ENCODE measurements at places on chromosomes 1 and 21.

GRCh38 chr1:109395602-109396512 lies 1.9 kb downstream of the SORT1 start:
- peaks cover 14% of the 10 kb centered on the region for H3K4me1 ChIP-seq
- no peaks in the 10 kb centered on the region for H3K27me3 ChIP-seq
- H3K36me3 ChIP-seq: no peaks in the 10 kb centered on the region

DNA sequence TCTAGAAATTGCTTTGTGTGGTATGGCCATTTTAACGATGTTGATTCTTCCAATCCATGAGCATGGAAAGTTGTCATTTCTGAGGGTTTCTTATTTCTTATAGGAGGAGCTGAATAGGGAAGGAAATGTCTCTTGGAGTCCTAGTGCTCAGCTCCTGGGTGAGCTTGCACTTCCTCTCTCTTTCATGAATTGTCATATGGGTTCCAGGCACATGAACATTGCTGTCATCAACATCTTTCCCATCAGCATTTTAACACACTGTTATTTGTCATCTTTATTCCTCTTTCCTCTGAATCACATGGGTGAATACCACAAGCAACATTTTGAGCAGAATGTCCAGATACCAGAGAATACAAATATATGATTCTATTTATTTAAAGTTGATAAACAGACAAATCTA lies 23.4 kb downstream of the SLAMF6 start:
- H3K36me3 ChIP-seq: no peaks in the 10 kb centered on the region
- no peaks in the 10 kb centered on the region for H3K4me1 ChIP-seq
- H3K4me3 ChIP-seq: no peak overlapping the region
- peak; percentile 56 for DNase-seq
- no peak overlapping the region for H3K27ac ChIP-seq

- H3K27me3 ChIP-seq: no peaks in the 10 kb centered on the region
- no peak overlapping the region for H3K4me3 ChIP-seq
- no peaks in the 10 kb centered on the region for H3K36me3 ChIP-seq
Measured at GRCh38 chr1:38153778-38154470, 107.3 kb upstream of the POU3F1 start.

GRCh38 chr1:5448486-5448885 lies 543.7 kb downstream of the NPHP4 start:
- H3K4me3 ChIP-seq: no peak overlapping the region
- no peak for DNase-seq
- no peaks in the 10 kb centered on the region for H3K4me1 ChIP-seq
- H3K27ac ChIP-seq: no peak overlapping the region

DNA sequence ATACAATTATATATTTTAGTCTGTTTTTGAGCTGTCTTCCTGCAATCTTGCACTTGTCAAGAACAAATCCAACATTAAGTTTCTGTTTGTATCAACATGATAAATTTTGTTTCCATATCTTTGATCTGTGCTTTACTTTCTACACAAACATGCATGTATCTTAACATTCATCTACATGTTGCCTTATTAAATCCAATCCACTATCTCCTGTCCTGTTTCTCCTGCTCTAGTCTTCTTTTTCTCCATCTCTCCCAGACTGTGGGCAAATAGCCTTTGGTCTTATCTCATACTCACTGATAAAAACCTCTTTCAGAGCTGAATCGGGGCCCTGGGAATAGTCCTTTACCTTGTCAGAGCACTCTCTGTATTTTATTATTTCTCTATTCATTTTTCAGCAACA lies 101.3 kb downstream of the PLPPR4 start:
- peaks cover 2% of the 10 kb centered on the region for H3K4me1 ChIP-seq
- no peaks in the 10 kb centered on the region for H3K27me3 ChIP-seq
- H3K27ac ChIP-seq: no peak overlapping the region
- H3K4me3 ChIP-seq: no peak overlapping the region
- H3K36me3 ChIP-seq: no peaks in the 10 kb centered on the region
- no peak for DNase-seq

DNA sequence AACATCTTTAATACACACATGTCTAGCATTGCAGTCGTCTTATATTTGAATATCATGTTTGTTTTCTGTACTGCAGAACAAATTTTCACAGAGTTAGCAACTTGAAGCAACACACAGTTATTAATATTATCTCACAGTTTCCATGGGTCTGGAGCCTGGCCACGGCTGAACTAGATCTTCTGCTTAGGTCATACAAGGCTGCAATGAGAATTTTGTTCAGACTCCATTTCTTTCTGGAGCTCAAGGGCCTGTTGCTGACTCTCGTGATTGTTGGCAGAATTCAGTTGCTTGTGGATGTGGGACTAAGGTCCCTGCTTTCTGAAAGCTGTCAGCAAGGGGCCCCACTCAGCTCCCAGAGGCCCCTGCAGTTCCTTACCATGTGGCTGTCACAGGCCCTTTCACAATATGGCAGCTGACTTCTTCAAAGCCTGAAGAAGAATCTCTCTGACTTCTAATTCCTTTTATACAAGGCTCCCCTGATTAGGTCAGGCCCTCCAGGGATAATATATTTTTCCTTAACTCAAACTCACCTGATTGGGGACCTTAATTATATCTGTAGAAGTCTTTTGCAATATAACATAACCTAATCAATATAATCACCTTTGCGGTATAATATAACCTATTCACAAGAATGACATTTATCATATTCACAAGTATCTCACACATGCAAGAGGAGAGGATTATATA lies 296.3 kb downstream of the NFIA start:
- no peak overlapping the region for H3K4me3 ChIP-seq
- H3K4me1 ChIP-seq: no peaks in the 10 kb centered on the region
- H3K36me3 ChIP-seq: no peaks in the 10 kb centered on the region
- no peak for DNase-seq
- no peaks in the 10 kb centered on the region for H3K27me3 ChIP-seq

GRCh38 chr1:209855623-209856022 lies 27.9 kb downstream of the UTP25 start:
- no peak overlapping the region for H3K27ac ChIP-seq
- H3K27me3 ChIP-seq: no peaks in the 10 kb centered on the region
- H3K36me3 ChIP-seq: peaks cover 15% of the 10 kb centered on the region
- H3K4me1 ChIP-seq: peaks cover 2% of the 10 kb centered on the region
- H3K4me3 ChIP-seq: no peak overlapping the region

DNA sequence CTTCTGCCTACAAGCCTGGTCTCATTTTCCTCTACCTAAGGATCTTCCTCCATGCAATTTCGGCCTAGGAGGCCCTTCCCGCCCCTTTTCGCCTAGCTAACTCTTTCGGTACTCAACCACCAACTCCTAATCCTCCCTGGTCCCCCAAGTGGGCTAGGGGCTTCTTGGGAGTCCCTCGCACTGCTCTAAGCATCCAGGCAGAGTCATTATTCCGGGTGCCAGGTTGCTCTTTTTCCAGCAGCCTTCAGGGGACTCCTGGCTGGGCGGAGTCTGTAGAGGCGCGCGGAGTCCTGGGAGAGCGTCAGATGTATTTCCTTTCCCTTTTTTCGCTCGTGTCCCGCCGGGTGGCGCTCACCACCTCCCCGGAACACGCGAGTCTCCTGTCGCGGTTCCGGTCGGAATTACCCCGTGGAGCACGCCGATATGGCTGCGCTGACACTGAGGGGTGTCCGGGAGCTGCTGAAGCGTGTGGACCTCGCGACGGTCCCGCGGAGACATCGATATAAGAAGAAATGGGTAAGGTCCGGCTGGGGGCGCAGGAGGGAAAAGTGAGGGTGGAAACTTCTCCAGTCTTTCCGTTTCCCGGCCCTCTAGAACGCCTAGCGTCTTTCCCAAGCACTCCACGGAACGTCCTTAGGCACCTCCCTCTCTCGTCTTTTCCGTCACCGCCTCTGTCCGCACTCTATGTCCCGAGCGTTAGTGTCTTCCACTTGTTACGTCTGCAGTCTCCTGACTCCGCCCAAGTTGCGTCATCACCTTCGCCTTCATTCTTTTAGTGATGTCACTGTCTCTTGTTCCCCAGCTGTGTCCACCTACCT lies at the start of gene NSUN4:
NSUN4 (plus strand) TSS at position 404 of the 818 bp plus-strand sequence; CDS start at position 424, 20 bp downstream.
- H3K36me3 ChIP-seq: peaks cover 24% of the 10 kb centered on the region
- H3K4me1 ChIP-seq: peaks cover 10% of the 10 kb centered on the region
- peak within 1 kb of the TSS; percentile 78 for H3K4me3 ChIP-seq
- peak within 1 kb of the TSS; percentile 96 for H3K27ac ChIP-seq
- no peaks in the 10 kb centered on the region for H3K27me3 ChIP-seq

DNA sequence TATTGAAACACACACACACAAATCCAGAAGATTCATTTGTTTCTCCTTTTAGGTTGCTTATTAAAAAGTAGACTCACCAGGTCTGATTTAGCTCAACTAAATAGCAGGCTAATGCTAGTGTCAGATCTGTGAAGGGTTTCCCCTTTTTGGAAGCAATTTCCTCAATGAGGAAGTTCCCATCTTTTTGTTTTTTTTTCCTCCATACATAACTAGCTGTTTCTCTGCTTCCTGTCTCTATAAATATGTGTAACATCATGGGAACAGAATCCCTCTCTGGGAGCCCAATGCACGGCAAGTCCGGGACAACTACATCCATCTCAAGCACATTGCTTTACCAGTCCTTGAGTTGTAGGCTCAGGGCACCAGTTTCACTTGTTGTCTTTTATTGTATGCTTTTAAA lies 1421.1 kb downstream of the PLA2G4A start:
- H3K27me3 ChIP-seq: no peaks in the 10 kb centered on the region
- no peak overlapping the region for H3K27ac ChIP-seq
- H3K4me3 ChIP-seq: no peak overlapping the region
- H3K4me1 ChIP-seq: no peaks in the 10 kb centered on the region
- no peaks in the 10 kb centered on the region for H3K36me3 ChIP-seq

DNA sequence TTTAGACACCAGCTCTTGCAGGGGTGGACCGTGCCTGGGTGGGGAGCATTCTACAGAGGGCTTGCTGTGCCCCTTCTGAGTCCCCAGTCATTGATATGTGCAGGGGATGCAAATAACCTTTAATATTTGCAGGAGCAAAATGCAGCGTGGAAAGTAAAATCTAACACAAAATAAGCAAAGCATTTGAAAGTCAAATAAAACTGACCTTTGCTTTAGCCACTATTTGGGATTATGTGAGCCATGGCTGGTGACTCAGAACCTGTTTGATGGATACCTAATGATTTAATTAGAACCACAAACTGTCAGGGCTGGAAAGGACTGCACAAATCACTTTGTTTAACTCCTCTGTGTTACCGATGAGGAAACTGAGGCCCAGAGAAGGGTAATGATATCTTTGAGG lies 377.5 kb downstream of the HHAT start:
- H3K27me3 ChIP-seq: no peaks in the 10 kb centered on the region
- H3K36me3 ChIP-seq: no peaks in the 10 kb centered on the region

GRCh38 chr1:107782217-107782845 lies 182.6 kb downstream of the VAV3 start:
- H3K27me3 ChIP-seq: no peaks in the 10 kb centered on the region
- peak; percentile 83 for DNase-seq
- H3K4me1 ChIP-seq: no peaks in the 10 kb centered on the region
- no peak overlapping the region for H3K27ac ChIP-seq

- H3K4me1 ChIP-seq: no peaks in the 10 kb centered on the region
- no peak overlapping the region for H3K4me3 ChIP-seq
- peaks cover 5% of the 10 kb centered on the region for H3K36me3 ChIP-seq
- H3K27me3 ChIP-seq: no peaks in the 10 kb centered on the region
- no peak for DNase-seq
Measured at GRCh38 chr1:227127891-227128290, 187.8 kb downstream of the COQ8A start.

- H3K27ac ChIP-seq: no peak overlapping the region
- no peaks in the 10 kb centered on the region for H3K4me1 ChIP-seq
- H3K4me3 ChIP-seq: no peak overlapping the region
- H3K36me3 ChIP-seq: no peaks in the 10 kb centered on the region
- DNase-seq: no peak
- no peaks in the 10 kb centered on the region for H3K27me3 ChIP-seq
Measured at GRCh38 chr1:29849991-29850757, 613.9 kb downstream of the PTPRU start.

GRCh38 chr1:52976183-52977035 lies 49.3 kb downstream of the SCP2 start:
- H3K27me3 ChIP-seq: no peaks in the 10 kb centered on the region
- DNase-seq: no peak
- no peaks in the 10 kb centered on the region for H3K4me1 ChIP-seq
- no peaks in the 10 kb centered on the region for H3K36me3 ChIP-seq

DNA sequence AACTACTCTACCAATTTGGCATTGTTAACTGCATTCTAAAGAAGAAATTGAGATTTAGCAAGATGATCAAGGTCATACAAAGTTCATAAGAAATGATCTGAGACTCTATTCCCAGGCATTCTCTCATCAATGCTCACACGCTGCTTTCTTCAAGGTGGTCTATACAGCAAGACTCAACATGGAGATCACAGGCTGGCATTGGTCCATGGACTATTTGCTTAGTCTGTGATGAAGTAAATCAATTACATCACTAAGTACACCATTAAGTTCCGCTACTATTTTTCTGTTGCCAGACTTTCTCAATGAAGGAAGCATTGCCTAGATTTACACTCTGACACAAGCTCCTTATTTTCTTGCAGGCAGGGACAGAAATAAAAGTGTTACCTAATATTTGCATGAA lies 51.9 kb upstream of the CYP2J2 start:
- no peak overlapping the region for H3K4me3 ChIP-seq
- H3K27ac ChIP-seq: no peak overlapping the region
- no peaks in the 10 kb centered on the region for H3K36me3 ChIP-seq
- no peak for DNase-seq
- no peaks in the 10 kb centered on the region for H3K4me1 ChIP-seq

- H3K4me1 ChIP-seq: no peaks in the 10 kb centered on the region
- H3K27me3 ChIP-seq: no peaks in the 10 kb centered on the region
- H3K27ac ChIP-seq: no peak overlapping the region
- no peak for DNase-seq
Measured at GRCh38 chr1:203797948-203798655, 2.7 kb downstream of the ZBED6 start.

DNA sequence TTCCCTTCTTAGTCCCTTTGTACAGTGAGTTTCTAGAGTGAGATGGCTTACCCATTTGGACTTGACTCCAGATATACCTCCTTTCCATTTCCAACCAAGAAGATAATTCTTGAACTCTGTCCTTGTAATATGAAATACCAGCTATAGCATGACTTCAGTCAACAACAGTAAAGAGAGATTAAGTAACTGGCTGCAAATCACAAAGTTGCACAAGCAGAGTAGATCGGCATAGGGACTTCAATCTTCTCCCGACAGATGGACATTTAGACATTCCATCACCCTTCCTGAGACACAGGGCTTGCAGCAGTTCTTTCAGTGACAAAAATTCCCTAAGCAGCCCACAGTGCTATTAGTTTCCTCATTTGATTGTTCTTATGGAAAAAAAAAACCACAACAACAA lies 44.6 kb downstream of the JAK1 start:
- H3K27me3 ChIP-seq: no peaks in the 10 kb centered on the region
- H3K27ac ChIP-seq: no peak overlapping the region
- DNase-seq: peak; percentile 53
- no peaks in the 10 kb centered on the region for H3K36me3 ChIP-seq
- peaks cover 7% of the 10 kb centered on the region for H3K4me1 ChIP-seq

- no peaks in the 10 kb centered on the region for H3K27me3 ChIP-seq
- no peak overlapping the region for H3K27ac ChIP-seq
- DNase-seq: no peak
Measured at GRCh38 chr1:172255223-172255560, 165.3 kb upstream of the C1orf105 start.

- no peaks in the 10 kb centered on the region for H3K36me3 ChIP-seq
- no peak for DNase-seq
- no peaks in the 10 kb centered on the region for H3K4me1 ChIP-seq
- H3K27ac ChIP-seq: no peak overlapping the region
- no peaks in the 10 kb centered on the region for H3K27me3 ChIP-seq
Measured at GRCh38 chr1:63461661-63462230, 61.3 kb downstream of the ITGB3BP start.

- no peak for DNase-seq
- no peaks in the 10 kb centered on the region for H3K4me1 ChIP-seq
- no peak overlapping the region for H3K27ac ChIP-seq
- no peak overlapping the region for H3K4me3 ChIP-seq
- no peaks in the 10 kb centered on the region for H3K36me3 ChIP-seq
Measured at GRCh38 chr1:196193896-196194559, 414.2 kb downstream of the KCNT2 start.
